ENCODE measurements at places on chromosomes 12 and 14.

GRCh38 chr14:89244720-89245119 lies 172.3 kb downstream of the FOXN3 start:
- DNase-seq = no peak

GRCh38 chr14:74400031-74400685 lies 25.9 kb downstream of the SYNDIG1L start:
- DNase-seq = peak; percentile 20

- peak; percentile 25 for DNase-seq
These were observed 5.0 kb downstream of the CCND2 start for GRCh38 chr12:4278329-4279197.

GRCh38 chr12:39081910-39082309 lies 176.5 kb upstream of the CPNE8 start:
- DNase-seq = no peak

DNA sequence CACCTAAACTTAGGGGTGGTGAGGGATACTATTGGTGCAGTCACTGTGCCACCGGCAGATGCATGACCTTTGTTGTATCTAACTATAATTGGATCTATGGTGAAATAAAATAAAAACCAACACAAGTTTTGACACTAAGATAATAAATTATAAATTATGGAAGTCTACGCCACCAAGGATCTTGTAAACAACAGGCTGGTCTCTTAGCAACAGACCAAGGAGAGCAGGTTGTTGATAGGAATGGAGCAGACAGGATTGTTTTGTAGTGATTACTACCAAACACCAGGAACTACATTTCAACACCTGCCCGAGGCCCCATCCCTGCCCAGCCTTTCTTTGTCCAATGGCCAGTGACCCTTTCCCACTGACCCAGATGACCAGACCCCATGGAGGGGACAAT lies 1178.0 kb downstream of the VRK1 start:
- DNase-seq = no peak

DNA sequence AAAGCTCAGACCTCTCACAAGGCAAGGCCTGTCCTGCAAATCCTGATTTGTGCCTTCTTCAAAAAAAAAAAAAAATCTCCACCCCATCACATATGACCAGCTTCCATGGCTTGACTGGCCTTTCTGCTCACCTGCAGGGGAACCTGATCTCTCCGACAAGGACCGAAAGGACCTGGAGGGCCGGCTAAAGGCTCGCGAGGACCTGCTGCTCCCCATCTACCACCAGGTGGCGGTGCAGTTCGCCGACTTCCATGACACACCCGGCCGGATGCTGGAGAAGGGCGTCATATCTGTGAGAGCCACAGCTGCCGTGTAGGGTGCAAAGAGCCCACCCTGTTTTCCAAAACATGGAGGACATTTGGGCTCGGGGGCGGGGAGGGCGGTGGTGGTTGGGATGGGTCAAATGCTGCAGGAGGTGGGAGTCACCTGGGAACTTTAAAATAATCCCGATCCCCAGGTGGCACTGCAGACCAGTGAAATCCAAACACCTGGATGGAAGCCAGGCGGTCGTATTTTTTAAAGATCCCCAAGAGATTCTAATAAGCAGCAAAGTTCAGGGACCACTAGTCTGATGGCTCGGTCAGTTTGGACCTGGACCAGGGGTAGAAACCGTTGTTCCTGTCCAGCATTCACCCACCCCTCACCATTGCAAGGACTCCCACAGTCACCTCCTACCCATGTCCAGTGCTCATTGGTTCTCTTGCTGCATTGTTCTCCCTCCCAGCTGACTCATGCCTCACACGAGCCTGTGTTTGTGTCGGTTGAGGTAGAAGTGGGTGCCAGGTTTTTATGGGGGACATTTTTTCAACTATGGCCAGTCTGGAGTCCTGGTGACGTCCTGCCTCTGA lies 44.8 kb downstream of the FOXN4 start:
- DNase-seq = peak; percentile 56

GRCh38 chr12:111942557-111942956 lies 70.4 kb downstream of the TMEM116 start:
- peak; percentile 90 for DNase-seq

DNA sequence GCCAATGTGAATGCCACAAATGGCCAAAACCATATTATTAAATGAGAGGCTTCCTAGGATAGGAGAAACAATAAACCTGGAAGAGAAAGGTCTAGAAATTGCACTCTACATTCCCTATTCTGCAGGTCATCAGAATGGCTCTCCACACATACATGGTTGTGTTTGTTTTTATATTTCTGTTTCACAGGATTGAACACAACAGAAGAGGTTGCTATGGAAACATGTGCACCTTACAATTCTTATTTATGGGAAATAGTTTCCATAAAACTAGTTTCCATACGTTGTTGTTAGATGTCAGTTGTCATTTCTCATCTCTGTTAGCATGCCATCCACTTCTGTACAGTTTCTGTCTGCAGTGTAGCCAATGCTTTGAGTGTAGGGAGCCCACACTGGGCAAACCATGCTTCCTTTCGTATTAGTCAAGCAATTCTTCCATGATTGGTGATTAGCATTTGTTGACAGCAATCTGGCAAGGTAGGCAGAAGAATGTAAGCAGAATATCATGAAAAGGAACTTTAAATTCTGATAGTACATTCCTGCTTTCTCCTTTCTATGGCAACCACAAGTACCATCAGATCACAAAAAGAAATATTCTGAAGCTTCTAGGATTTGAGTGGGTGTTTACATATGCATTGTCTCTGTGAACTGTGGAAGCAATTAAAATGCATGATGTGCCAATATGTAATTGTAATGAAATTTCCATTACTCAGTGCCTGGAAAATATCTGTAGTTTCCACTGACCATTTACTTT lies 141.6 kb upstream of the AVPR1A start:
- no peak for DNase-seq

- no peak for DNase-seq
These were observed 106.3 kb upstream of the ARID2 start for GRCh38 chr12:45623221-45623620.

- no peak for DNase-seq
These were observed 449.4 kb upstream of the OR4E1 start for GRCh38 chr14:22122829-22123560.

DNA sequence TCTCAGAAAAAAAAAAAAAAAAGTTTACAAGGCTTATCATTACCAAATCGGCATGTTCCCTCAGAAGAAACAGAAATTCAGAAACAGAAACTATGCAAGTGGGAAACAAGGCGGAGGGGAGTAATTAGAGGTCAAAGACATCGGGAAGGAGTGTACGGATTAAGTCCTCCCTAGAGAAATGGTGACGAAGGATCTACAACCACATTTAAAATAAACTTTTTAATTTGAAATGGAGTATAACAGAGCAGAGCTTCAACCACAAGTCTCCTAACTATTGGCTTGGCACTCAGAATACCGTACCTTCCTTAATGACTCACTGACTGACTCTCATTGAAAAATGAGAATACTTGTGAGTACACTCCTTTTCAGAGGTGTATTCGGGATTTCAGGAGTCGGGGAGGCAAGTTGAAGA lies 908 bp downstream of the ENTPD5 start:
- peak; percentile 76 for DNase-seq

DNA sequence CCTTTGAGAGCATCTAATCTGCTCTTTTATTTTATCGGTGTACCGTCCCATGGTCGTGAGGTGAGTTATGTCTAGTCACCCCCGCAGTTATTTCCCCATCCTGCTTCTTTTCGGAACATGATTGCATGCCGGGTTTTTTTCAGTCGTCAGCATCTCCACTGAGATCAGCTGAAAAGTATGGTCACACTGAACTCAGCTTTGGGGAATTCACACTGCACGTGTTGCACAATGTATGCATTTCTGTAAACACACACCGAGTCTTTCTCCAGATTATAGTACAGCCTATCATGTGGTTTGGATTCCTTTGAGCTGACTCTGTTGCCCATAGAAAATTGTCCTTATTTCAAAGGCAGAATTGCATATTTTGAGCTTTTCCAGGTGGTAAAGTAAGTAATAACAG lies 24.6 kb downstream of the PLXNC1 start:
- peak; percentile 100 for DNase-seq

DNA sequence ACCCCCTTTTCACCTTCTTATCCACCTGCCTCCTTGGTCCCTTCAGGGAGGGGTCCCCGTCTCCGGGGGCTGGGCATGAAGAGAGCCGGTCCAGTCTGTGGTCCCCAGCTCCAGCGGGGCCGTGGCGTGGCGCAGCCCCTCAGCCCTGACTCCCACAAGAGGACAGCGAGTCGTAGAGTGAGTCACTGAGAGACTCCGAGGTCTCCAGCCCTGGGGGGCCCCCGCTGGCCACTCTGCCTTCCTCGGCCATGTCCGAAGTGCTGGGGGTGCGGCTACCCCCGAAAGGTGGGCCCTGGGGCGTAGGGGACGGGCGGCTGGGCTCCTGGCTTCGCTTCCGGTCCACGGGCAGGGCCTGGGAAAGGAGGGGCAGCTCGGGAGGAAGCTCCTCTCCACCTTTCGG lies 36.5 kb downstream of the NCKAP5L start:
- no peak for DNase-seq

DNA sequence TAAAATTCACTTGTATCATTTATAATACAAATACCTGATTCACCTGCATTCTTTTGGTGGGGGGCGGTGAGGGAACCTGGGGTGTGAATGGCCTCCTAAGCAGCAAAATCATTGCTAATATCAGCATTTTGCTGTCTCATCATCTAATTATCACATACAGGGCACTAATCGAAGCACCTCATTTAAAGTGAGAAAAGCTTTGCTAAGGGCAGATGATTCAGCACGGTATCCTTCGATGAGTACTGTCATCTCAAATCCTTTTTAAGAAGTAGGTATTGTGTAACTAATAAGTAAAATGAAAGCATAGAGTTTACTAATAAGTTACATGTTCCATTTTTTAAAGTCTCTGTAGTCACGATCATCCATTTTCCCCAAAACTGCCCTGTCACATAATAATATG lies 278.1 kb upstream of the SOX5 start:
- DNase-seq = peak; percentile 74

DNA sequence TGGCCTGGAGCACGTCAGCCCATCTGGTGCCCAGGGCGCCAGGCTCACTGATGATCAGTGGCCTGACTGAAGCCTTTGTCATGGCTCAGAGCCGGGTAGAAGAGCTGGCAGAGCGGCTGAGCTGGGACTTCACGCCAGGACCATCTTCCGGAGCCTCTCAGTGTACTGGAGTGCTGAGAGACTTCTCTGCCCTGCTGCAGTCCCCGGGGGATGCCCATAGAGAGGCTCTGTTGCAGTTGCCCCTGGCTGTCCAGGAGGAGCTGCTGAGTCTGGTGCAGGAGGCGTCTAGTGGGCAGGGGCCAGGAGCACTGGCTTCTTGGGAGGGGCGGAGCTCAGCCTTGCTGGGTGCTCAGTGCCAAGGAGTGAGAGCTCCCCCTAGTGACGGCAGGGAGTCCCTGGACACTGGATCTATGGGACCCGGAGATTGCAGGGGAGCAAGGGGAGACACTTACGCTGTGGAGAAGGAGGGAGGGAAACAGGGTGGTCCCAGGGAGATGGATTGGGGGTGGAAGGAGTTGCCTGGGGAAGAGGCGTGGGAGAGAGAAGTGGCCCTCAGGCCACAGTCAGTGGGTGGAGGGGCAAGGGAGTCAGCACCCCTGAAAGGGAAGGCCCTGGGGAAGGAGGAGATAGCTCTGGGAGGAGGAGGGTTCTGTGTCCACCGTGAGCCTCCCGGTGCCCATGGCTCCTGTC lies 2.0 kb downstream of the KHNYN start:
- DNase-seq = peak; percentile 91

DNA sequence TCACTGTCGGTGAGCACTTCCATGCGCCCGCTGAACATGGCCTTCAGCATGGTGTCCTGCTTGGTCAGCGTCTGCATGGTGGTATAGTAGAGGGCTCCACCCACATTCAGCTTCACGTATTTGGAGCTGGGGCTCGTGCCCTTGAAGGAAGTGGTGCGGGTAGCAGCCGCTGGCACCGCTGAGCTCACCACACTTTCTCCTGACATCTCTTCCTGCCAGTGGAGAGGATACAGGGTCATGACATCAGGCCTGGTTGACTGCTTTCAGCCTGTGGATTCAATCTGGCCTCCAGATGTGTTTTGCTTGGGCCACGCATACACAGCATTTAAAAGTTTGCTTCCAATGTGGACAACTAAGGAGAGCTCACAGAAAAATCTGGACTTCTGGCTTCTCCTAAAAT lies 7.6 kb downstream of the KCTD10 start:
- no peak for DNase-seq

DNA sequence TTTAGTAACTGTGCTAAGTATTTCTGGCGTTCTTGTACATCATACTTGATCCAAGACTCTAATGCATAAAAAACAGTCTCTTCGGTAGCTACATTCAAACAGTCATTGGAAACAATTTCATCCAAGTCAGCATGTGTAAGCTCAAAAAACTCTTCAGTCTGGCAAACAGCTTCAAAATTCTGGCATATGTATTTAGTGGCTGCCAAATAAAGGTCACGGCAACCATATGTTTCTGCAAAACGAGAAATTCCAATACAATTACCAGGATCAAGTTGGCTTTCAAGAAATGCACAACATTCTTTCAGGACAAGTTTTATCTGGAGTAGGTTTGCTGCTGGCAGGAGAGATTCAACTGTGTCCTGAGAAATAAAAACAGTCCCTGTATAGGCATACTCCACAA lies 16.5 kb downstream of the KLHL28 start:
- peak; percentile 88 for DNase-seq

DNA sequence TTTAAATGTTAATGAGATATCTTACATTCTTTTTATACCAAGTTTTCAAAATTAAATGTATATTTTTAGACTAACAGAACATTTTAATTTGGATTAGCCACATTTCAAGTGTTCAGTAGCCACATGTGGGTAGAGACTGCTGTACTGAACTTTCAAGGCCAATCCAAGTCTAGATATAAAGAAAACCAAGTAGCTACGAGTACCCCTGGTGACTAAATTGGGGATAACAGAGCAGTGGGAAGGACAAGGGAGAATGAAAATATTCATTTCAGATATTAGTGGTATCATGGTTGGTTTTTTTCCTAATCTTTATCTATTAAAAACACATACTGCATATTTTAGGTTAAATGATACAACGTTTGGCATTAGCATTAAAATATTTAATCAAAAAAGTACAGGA lies 69.4 kb upstream of the RHOJ start:
- DNase-seq = peak; percentile 9

- peak; percentile 53 for DNase-seq
These were observed 525.3 kb downstream of the MED13L start for GRCh38 chr12:115752156-115752555.

Measured in iris pigment epithelial cell (primary cell).